Natural killer cell (primary cell): ENCODE measurements at places on chromosomes 5 and 9.
A peak's percentile ranks its signal among the peaks of the same experiment; 100 is the strongest.

GRCh38 chr9:110069326-110070248 lies 138.4 kb downstream of the C9orf152 start:
- DNase-seq: no peak

- no peak for DNase-seq
These were observed 1.6 kb downstream of the ANKS6 start for GRCh38 chr9:98794802-98795201.

DNA sequence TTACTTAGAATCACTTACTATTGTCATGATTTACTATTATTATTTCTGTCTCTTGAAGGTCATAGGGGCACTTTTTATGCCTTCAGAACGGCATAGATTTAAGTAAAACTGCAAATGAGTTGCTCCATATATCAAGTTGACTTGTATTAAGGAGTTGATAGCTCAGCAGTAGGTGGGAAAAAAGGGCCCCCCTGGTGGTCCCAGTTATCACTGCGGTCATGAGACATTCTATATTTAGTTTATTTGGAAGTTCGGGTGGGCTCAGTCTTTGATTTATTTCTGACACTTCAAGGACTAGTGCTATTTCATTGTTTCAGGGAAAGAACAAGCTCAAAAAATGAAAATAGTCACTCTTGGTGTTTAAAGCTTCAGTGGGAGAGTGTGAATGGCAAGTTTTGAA lies 159.3 kb downstream of the SLC24A2 start:
- DNase-seq: no peak

DNA sequence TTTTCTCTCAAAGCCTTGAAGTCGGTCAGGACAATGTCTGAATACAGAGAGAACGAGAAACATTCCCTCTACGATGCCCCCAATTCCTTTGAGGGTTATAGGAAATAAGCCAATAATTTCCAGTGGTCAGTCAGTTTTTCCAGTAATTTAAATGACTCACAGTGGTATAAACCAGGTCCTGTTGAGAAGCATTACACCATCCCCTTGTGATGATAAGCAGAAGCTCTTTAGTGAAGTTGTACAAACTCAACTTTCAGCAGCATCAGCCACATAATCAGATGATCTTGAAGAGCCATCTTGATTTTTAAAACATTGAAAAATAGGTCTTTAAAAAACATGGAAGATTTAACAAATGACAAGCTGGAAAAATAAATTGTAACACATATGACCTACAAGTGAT lies 173.9 kb upstream of the ZNF462 start:
- DNase-seq: no peak

- no peak for DNase-seq
These were observed 13.7 kb downstream of the EHMT1 start for GRCh38 chr9:137632230-137633161.

GRCh38 chr9:504921-505740 lies 290.5 kb downstream of the DOCK8 start:
- DNase-seq: peak; percentile 26

DNA sequence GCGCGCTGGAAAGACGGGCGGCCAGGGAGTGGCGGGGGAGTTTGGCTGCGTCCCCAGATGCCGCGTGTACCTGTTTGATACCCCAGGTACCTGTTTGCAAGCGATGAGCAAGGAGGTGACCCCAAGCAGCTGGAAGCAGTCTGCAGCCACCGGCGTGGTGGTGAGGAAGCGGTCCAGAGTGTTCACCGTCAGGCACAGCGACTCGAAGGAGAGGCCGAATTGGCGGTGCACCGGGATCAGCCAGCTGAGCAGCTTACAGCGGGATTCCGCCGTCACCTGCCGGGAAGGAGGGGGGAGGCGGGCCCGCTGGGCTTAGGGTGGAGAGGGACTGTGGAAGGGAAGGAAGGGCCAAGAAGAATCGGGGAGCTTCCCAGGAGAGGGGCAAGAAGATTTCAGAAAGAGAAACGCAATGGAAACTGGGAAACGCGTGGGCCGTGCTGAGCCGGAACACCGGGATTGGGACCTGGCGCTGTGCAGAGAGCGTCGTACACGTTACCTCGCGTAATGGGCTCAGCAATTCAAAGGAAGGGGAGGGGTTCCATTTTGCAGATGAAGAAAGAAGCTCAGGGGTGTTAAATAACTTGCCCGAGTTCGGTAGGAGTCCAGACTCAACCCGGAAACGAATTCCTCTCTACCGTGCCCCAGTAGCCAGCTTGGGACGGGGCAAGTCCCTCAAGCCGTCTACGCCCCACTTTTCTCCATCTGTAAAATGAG lies 980 bp downstream of the CCNO start:
- no peak for DNase-seq

DNA sequence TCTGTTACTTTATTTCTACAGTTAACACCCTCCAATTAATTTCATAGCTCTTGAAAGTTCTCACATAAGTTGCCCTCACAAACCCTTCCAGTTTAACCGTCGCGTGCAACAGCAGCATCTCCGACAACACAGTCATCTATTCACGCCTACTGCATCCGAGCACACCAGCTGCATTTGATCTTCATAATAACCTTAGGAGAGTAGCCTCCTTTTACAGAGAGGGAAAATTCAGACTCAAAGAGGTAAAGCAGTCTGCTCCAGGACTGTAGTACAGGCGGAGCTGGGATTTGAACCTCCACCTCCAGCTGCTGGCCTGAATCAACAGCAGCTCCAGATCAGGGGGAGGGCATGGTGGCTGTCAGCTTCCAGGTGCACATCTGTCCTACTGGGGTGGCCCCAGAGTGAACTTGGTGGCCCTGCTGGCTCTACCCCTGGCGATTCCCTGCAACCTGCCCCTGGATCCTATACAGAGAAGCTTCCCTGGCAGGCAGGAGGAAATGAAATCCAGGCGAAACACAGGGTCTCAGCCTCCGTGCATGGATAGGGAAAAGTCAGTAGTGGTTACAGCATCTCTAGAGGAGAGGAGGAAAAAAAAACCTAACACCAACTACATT lies 71.6 kb upstream of the UNC5A start:
- no peak for DNase-seq

DNA sequence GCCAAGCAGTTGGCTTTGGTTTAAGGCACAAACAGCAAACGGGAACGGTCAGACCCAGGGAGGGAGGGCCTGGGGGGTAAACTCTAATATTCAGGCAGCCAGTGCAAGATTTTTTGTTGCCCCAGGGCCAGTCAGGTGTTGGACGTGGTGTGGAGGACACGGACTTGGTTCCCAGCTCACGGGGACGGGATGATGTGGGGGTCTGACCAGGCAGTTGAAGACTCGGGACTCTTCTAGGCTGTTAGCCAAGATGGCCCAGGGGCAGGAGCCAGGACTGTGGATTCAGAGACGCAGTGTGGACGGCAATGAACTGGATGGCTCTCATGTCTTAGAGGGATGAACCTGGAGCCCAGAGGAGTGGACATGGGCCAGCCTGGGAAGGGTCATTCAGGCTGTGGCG lies 169.2 kb downstream of the C9orf50 start:
- no peak for DNase-seq

- DNase-seq: peak; percentile 71
These were observed 84.8 kb downstream of the WNK2 start for GRCh38 chr9:93268551-93269314.

DNA sequence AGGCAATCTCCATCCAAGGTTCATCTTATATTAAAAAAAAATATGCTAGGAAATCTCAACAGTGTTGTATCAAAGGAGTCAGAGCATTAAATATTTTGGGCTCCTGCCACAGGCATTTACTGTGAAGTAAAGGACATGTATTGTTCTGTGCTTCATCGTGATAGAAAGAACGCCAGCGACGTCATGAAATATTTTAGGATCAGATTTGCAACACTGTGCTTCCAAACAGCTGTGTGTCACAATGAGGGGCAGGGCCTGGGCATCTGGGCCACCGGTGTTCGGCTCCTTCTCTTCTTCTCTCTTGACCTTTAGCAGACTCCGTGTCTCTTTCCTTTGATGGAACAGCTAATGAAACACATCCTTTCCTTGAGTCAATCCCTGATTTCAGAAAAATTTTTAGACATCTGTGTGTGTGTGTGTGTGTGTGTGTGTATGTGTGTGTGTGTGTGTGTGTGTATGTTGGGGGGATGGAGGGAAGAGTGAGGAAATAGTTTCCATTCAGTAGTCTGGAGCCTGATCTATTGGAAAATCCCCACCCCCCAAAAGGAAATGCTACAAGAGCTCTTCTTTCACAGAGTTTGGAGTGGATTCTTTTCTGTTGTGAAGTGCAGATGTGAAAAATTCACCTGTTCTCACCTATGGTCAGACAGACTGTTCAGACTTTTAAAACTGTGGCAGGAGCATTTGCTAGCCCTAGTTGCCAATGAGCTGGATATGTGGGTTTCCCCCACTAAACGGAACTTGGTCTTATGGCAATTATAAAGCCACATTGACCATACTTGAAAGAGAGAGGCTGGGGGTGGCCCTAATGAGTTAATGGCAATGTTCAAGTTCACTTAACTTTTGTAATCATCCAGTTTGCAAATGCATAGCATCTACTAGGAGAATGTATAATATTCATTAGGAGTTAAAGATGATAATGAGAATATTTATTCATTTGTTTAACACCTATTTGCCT lies 18.1 kb upstream of the TNC start:
- DNase-seq: no peak

DNA sequence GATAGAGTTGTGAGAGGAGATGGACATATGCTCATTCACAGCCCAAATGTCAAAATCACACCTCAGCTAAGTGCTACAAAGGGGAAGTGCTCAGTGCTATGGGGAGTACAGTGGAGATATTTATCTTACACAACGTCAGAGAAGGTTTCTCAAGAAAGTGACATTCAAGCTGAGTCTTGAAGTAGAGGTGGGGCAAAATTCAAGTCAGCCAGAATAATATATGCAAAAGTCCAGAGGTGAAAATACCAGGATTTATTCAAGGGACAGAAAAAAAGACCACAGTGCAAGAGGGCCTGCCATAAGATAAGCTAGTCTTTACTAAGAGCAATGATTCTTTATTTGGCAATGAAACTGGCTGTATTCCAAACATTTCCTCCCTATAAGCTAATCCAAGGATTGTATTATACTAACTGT lies 327.8 kb upstream of the PIK3R1 start:
- DNase-seq: no peak

DNA sequence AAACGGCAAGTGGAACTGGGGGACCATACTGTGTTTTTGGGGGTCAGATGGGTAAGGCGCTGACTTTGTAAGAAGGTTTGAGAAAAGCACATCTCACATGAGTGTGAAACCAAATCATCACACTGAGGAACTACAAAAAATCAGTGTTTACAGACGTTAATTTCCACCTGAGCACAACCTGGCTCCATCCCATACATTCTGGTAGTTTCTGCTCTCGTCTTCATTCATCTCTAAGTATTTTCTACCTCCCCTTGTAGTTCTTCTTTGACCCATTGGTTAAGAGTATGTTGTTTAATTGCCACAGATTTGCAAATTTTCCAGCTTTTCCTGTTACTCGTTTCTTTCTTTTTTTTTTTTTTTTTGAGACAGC lies 8.9 kb upstream of the DPP7 start:
- no peak for DNase-seq

- DNase-seq: no peak
These were observed 121.0 kb downstream of the NREP start for GRCh38 chr5:111635916-111636570.

- DNase-seq: no peak
These were observed 10.0 kb upstream of the NDST1 start for GRCh38 chr5:150497989-150498317.

DNA sequence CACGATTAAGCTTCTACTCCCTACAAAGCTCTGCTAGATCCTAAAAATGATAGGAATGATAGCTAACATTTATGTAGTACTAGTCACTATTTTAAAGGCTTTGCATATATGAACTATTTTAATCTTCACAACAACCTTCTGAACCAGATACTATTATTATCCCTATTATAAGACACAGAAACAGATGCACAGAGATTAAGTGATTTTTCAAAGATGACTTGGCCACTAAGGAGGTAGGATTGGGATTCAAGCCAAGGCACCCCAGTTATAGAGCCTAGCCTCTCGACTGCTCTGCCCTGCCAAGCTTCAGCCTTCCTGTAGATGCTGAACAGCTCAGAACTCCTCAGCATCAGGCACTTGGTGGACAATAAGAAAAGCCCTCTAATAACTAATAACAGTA lies 200.9 kb upstream of the PTGER4 start:
- DNase-seq: no peak

GRCh38 chr9:128406848-128407391 lies 13.7 kb upstream of the CERCAM start:
- DNase-seq: no peak

GRCh38 chr9:115305543-115305942 lies 187.6 kb upstream of the TNC start:
- no peak for DNase-seq

- no peak for DNase-seq
These were observed 522.6 kb upstream of the COX7C start for GRCh38 chr5:86095092-86095491.

DNA sequence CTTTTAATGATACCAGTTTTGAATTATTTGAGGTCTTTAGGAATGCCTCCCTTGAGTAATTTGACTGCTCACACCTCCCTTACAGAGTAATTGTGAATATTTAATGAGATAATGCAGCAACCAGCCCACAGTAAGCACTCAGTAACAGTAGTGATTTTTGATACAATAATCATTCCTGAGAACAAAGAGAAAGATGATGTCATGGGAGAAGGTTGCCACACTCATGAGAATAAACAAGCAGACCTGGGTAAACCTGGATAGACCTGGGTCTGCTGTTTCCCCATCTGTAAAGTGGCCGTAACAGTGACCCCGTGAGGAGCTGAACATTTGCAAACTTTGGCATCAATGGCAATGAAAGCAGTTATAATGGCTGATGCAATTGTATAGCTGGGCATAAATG lies 4.2 kb downstream of the C1QTNF2 start:
- DNase-seq: no peak

DNA sequence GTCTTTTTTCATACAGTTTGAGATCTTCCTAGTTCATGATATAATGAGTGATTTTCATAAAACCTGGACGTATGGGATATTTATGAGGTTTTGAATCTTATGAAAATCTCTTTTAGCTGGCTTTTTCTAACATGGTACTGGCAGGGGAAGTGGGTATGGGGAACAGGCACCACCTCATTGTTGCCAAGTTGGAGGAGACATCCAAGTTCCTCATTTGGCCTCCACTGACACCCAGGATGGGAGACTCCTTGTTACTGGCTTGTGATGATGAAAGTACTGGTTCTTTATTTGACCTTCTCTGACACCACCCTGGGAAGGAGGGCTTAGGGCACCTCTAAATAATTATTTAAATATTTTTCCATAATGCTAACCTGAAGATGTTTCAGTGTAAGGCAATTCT lies 4.0 kb upstream of the TNPO1 start:
- DNase-seq: no peak

DNA sequence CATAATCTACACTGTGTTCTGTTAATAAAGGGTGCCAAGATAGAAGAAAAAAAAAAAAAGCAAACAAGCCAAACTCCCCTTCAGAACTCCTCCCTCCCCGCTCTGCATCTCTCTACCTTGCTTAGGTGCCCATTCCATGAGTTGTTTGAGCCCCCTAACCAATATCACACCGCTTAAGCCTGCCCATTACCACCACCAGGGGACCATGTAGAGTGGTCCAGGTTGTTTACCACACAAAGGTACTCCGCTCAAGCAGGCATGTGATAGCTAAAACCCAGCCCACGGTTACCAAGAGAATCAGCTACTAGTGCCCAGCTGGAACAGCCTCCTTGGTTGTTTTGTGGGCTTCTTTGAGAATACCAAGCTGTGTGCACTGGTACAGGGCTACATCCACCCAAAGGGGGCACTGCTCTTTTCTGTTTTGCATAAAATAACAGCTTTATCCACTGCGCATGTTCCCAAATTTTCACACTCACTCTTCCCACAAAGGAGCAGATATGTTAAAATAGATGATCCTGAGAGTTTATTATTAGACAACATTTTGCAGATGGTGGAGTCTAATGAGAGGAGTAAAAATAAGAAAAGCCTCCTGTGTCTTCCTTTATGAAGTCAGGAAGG lies 304.1 kb downstream of the DEPDC1B start:
- DNase-seq: no peak
